A549 treated with ZK216348 at 1 μM for 4 hours (cell line): ENCODE measurements at places on chromosomes 4 and X. TPM values are rescaled to one million over a fixed set of nuclear protein-coding genes. Genes with fewer than 3 reads are reported as not detected.

Gene DOCK11
- 3.9 to 7.6 TPM (median 6.7 TPM) in 5 replicates for total RNA-seq

Gene SLC9B1
- 0.41 TPM in 1 of 5 replicates, not detected in the others for total RNA-seq

Gene F9
- total RNA-seq: not detected in 5 replicates

Gene GLRB
- 0.32 to 1.5 TPM (median 0.62 TPM) in 5 replicates for total RNA-seq

Gene OTUD6A
- total RNA-seq: not detected in 5 replicates

Gene PPEF2
- not detected in 5 replicates for total RNA-seq

Gene SMIM20
- 22.8 to 36.8 TPM (median 24.5 TPM) in 5 replicates for total RNA-seq

Gene SLC26A1
- total RNA-seq: 0.15 to 0.40 TPM (median 0.31 TPM) in 4 of 5 replicates, not detected in the other

Gene GRPR
- total RNA-seq: 0.08 to 0.13 TPM in 2 of 5 replicates, not detected in the others
